NCI-H510A (cell line): ENCODE measurements at places on chromosomes 3 and 15.

DNA sequence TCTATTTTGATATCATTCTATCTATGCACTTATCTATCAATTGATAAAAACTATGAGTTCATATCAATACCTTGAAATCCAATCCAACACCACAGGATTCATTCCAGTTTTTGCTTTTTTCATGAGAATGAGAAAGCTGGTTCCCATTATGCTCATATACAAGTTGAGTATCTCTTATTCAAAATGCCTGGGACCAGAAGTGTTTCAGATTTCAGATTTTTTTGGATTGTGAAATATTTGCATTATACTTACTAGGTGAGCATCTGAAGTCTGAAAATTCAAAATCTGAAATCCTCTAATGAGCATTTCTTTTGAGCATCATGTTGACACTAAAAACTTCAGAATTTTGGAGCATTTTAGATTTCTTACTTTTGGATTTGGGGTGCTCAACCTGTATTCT, 67.8 kb upstream of the DCBLD2 start:
- DNase-seq, result no peak

DNA sequence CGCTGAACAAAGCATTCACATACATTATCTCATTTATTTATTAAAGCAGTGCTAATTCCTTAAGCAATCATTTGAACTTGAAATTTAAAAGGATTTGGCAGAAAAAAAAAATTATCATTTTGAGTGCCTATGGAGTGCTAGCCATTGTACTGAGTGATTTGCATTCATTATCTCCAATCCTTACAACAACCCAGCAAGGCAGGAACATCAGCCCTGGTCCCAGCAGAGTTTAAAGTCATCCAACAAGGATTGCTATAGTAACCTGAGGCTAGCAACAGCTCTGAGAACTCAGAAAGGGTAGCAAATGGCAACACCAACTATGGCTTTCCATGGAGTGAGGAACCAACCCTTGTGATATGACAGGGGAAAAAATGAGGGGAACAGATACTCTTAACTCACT, 237.6 kb upstream of the SETMAR start:
- no peak for DNase-seq

- no peak for DNase-seq
These were observed 16.0 kb downstream of the UBE2E2 start for GRCh38 chr3:23219117-23219516.

DNA sequence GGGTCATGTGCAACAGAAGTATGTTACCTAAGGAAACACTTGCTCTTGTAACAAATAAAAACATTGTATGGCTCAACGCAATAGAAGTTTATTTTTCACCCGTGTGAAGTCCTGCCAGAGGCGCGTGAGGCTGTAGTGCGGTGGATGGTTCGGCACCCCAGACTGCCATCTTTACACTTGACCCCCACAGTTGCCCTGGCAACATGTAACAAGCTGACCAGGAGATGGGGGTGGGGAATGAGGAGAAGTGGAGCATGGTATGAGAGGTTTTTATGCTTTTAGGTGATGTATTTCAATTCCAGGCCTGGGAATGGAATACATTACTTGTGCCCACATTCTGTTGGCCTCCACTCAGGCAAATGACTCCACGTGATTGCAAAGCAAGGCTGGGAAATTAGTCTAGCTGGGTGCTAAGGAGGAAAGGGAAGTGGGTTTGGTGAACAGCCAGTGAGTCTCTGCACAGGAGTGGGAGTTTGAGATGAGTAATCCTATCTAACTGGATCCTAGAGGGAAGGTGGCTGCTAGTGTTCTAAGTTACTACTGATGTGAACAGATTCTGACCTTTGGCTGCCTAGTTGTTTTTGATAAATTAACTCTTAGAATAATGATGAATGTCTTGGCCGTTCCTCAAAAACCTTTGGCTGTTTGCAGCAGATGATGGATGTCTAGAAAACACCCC, 33.8 kb upstream of the GREM1 start:
- DNase-seq, result no peak

DNA sequence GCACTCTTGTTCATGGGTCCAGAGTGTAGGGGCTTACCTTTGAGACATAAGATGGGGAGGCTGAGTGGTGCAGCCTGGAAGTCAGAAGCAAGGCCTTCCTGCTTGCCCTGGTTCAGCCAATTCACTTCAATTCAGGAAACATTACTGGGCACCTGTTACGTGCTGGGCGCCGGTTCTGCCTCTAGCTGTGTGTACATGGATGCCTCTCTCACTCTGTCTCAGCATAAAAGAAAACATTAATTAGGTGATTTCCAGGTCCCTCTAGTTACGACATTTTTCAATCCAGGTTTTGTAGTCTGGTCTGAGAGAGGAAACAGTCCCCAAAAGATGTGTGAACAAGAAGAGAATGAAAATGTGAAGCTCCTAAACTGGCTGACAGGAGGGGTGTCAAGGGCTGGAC, 1.2 kb downstream of the RTP1 start:
- DNase-seq, result no peak

DNA sequence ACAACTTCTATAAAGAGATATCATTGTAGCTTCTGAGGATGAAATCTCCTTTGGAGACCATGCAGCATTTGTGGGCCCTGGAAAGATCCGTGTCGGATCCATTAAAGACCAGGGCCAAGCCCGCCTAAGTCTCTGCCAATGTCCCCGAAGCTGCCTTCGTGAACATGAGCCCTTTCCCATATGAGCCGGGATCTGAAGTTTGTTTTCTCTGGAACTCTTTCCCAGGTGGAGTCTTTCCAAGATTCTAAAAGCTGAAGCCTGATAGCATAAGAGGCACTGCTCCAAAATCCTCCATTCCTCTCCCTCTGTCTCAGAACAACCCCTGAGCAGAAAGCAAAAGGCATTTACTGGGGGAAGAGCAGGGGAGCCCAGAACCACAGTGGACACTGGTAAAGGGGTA, 274.6 kb downstream of the NTRK3 start:
- DNase-seq, result no peak

GRCh38 chr3:42099020-42099765, 8.0 kb downstream of the TRAK1 start:
- DNase-seq, result no peak

- DNase-seq, result peak; percentile 26
These were observed 262.8 kb upstream of the TBL1XR1 start for GRCh38 chr3:177460047-177460446.

DNA sequence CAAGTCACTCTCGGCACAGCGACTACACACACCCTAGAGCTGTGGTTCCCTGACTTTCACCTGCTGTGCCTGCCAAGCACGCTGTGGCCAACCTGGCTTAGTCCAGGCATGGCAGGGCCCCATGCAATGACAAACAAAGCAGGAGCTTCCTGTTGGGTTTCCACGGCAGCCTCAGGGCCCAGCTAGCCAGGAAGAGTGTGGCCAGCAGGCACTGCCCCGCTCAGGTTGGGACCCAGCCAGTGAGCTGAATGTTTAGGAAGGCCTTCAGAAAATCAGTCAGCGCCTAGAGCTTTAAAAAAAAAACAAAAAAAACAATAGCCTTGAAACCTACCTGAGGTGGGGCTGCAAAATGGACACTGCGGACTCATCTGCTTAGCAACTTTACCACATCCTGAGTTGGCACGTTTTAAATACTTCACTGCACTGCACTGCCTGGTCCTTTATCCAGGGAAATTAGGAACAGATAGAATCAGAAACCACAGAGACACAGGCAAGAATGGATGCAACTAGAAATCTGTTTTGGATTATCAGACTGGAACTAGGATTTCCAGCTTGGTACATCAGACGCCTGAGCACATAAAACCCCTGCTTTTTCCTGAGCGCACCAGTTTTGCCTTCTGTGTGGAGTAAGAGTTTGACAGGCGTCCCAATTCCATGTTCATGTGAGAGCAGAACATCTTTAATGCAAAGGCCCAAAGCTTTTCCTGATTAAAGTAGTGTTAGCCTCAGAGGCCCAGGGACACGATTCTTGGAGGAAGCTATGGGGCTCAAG, 36.2 kb upstream of the LDHAL6B start:
- peak; percentile 42 for DNase-seq
